IMR-90 (cell line): ENCODE measurements at places on chromosomes 12 and 14.

DNA sequence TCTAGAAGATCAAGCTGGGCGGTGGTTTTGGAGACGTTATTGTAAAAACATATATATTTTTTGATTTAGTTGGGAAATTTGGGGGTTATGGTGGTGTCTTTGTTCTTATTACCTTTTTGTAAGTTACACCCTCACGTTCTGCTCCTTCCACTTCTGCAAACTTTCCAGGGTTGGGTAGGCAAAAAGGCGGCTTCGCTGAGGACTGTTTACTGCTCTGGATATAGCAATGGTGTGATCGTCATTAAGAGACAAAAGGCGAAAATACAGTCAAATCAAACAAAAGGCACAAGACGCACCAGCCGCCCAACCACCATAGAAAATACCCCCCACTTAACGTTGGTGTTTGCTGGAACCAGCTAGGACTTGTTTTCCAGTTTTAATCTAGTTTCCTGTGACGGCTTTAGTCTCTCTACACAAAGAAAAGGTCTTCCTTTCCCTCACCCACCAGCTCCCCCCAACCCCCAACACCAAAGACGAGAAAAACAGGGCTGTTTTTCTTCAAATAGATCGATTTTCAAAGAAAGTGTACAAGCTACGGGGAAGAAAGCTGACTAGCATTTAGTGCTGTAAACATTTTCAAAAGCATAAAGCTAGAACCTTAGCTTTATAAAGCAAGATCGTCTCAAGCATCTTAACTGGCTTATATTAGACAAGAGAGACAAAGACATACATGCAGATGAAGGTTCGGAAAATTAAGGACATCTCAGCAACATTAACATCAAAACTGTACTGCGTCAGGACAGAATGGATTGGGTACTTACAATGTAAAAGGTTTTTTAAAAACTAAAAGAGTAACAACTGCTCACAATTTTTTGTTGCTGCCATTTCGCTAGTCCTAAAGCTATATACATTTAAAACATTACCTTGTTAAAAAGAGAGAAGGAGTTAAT lies 2.0 kb upstream of the SETD1B start:
- DNase-seq = peak; percentile 45

- no peak for DNase-seq
These were observed 86.9 kb downstream of the SPTSSA start for GRCh38 chr14:34374998-34375740.

DNA sequence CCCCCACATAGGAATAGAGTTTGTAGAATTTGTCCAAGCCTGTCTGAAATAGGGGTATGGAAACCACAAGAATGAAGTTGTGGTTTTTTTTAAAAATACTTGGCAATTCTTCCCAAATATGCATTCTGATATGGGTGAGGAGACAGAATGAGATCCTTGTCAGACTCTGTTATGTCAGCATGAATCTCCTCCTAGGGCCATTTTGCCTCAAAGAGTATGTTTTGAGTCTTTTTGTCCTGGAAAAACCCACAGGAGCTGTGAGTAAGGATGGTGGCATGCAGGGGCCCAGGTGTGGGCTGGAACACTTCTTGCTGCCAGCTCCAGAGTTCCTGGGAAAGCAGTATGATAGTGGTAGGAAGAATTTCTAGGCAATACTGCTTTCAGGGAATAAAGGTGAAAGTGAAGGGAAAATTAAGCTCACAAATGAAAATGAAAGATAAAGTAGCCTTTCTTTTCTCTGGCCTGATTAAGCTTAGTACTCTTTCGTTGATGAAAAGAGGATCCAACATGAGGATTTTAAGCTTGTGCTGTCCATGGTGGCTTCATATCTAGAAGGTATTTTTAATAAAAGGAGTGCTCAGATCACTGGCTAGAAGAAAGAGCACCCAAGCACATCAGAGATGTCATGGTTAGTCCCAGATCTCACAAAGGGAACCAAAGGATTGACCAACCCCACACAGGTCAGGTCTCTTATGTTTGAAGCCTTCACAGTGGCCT lies 130.8 kb downstream of the LLPH start:
- peak; percentile 65 for DNase-seq

GRCh38 chr12:89933911-89934310 lies 225.3 kb upstream of the ATP2B1 start:
- DNase-seq = peak; percentile 34

- DNase-seq = no peak
These were observed 397.4 kb downstream of the ADAMTS20 start for GRCh38 chr12:43154498-43155045.

GRCh38 chr12:5746036-5746908 lies 198.8 kb downstream of the ANO2 start:
- no peak for DNase-seq
